Epithelial cell of proximal tubule (primary cell): ENCODE measurements at places on chromosomes 4 and X. TPM values are rescaled to one million over a fixed set of nuclear protein-coding genes. Genes with fewer than 3 reads are reported as not detected.

NXF3 gene
- total RNA-seq, result not detected in 2 replicates

PCYT1B gene
- 0.12 and 3.5 TPM in 2 replicates for total RNA-seq

STARD8 gene
- total RNA-seq, result 7.7 and 9.5 TPM in 2 replicates

NALF2 gene
- 0.58 and 1.0 TPM in 2 replicates for total RNA-seq

KCNE5 gene
- 0.43 TPM in 1 of 2 replicates, not detected in the other for total RNA-seq

DNA sequence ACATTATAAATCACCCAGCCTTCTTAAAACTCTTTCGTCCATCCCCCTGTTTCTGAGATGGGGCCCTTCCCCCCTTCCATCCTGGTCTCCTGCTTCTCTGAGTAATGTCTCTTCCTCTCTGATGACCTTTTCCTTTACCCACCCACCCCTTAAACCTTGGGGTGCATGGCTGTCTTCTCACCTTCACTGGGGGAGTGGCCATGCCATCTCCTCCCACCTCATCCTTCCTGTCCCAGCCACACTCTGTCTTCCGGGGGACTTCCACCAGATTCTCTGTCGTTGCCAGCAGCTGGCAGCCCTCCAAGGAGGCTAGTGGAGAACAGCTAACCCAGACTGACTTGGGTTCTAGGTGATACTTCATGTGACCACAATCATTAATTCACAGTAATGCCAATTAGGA, 83.2 kb upstream of the SCML1 start:
- DNase-seq, result no peak

DNA sequence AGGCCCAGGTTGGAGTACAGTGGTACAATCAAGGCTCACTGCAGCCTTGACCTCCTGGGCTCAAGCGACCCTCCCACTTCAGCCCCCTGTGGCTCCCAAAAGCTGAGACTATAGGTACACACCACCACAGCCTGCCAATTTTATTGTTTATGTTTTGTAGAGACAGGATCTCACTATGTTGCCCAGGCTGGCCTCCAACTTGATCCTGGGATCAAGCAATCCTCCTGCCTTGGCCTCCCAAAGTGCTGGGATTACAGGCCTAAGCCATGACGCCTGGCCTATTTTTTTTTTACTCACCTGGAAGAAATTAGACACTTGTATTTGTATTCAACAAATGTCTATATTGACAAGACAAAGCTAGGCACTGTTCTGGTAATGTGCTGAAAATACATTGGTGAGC, 25.1 kb downstream of the FAM156A start:
- DNase-seq, result no peak

DNA sequence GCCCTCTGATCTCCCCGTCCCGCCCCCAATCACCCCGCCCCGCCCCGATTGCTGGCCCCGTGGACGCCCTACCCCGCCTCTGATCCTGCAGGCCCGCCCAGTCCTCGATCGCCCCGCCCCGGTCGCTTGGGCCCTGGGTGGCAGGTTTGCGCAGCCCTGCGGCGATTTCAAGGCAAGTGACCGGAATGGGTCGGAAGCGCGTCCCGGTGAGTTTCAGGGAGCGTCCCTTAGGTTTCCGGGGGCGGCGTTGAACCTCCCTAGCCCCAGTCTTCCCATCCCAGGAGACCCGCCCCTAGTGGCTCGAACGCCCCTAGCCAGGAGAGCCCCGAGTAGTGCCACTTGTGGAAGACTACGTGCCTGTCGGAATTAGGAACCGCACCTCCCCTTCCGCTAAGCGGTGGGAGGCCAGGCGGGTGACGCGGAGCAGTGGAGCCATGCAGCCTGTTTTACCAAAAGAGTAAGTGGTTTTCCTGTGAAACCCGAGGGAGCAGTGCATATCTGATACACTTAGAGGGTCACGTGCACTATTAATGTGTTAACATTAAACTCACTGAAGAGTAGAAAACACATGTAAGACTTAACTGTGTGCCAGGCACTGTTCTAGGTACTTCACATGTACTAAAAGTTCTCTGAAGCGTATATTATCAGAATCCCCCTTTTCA, 354 bp upstream of the TEC start:
- DNase-seq, result peak; percentile 52

GRCh38 chrX:48826135-48826875, at the start of gene ERAS:
Gene ERAS, plus strand, starts transcription at chrX:48826513. Its CDS starts 2,611 bp downstream, at chrX:48829124.
- no peak for DNase-seq

DNA sequence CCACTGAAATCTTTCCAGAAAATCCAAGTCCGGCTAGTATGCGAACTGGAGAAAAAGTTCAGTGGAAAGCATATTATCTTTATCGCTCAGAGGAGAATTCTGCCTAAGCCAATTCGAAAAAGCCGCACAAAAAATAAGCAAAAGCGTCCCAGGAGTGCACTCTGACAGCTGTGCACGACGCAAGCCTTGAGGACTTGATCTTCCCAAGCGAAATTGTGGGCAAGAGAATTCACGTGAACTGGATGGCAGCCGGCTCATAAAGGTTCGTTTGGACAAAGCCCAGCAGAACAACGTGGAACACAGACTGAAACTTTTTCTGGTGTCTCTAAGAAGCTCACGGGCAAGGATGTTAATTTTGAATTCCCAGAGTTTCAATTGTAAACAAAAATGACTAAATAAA, 34.4 kb downstream of the STX18 start:
- no peak for DNase-seq

DNA sequence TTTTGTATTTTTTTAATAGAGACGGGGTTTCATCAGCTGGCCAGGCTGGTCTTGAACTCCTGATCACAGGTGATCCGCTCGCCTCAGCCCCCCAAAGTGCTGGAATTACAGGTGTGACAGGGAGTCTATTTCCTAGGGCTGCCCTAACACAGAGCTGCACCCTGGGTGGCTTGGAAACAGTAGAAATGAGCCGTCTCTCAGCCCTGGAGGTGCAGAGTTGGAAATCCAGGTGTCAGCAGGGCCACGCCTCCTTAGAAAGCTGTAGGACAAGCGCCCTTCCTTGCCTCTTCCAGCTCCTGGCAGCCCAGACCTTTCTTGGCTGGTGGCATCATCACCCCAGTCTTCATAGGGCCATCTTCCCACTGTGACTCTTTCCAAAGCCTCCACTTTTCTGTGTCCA, 71.6 kb downstream of the DCTD start:
- no peak for DNase-seq

DNA sequence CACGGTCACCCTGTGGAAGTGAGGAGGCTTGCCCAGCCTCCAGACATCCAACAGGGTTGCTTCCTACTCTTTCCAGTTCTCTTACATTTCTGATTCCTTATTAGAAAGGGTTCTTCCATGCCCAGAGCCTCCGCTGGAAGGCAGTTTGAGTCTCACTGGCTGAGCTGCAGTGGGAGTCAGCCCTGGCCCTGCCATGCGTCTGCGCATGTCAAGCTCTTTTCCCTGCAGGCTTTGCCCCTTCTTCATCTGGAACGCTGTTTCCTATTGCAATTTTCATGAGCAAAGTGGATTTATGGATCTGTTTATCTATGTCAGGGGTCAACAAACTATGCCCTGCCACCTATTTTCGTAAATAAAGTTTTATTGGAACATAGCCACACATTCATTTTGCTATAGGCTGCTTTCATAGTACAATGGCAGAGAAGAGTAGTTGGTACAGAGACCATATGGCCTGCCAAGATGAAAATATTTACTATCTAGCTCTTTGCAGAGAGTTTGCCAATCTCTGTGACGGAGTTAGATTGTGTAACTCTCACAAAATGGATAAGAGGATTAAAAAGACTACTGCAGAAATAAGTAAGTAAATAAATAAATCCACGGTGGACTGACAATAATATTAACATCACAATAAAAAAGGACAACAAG, 3.9 kb upstream of the CHRNA9 start:
- no peak for DNase-seq

- DNase-seq, result no peak
Measured at GRCh38 chrX:19956923-19957322, 33.9 kb downstream of the BCLAF3 start.

DNA sequence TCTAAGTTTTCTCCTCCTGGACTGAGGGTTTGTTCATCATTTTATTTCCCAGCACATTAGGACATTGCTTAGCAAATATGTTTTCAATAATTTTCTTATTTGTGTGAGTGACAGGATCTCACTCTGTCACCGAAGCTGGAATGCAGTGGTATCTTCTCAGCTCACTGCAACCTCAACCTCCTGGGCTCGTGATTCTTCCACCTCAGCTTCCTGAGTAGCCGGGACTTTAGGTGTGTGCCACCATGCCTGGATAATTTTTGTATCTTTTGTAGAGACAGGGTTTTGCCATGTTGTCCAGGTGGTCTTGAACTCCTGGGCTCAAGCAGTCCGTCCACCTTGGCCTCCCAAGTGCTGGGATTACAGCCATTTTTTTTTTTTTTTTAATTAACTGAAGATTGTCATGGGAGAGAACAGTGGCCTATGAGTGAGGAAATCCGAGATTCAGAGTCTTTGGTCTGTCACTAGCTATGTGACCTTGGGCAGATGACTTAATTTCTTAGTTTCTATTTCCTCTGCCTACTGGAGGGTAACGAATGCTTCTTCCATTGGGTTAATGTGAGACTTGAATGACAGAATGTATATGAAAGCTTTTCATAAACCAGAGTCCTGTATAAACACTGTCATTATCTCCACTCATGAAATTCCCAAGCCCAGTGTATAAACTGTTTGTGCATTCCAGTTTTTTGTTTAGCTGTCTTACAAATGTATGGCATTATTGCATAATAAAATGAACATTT, 23.9 kb downstream of the MOB1B start:
- DNase-seq, result no peak

DNA sequence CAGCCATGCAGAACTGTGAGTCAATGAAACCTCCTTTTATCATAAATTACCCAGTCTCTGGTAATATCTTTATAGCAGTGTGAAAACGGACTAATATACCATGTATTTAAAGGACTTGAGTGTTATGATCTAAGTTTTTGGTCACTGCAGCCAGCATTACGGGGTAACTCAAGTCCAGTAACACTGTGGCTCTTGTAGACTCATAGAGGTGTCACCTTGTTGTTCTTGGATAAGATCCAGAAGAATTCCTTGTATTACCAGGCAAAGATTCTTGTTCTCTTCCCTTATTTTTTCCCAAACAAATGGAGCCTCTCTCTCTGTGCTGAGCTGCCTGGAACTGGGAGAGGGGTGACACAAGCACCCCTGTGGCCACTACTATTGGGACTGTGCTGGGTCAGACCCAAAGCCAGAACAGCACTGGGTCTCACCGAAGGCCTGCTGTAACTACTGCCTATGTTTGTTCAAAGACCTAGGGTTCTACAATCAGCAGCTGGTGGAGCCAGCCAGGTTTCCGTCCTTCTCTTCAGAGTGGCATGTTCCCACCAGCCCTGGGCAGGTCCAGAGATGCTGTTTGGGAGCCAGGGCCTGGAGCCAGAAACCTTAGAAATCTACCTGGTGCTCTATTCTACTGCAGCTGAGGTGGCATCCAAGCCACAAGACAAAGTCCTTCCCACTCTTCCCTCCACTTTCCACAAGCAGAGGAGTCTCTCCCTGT, 43.7 kb upstream of the MED14 start:
- no peak for DNase-seq

DNA sequence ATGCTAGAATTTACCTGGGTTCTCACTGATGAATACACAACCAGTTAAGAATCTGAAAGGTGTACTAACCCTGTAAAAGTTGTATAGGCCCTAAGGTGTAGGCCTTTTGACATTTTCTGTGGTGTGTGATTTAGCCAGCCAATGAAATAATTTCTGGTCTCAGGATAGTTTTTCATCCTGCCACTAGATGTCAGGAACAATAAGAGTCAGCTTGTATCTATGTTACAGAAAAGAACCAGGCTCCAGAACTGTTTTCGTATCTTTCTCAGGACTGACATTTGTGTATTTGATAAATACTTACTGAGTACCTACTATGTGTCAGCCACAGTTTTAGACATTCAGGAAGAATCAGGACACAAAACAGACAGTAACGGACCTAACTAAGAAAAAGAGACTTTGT, 673.6 kb upstream of the TENM3 start:
- DNase-seq, result peak; percentile 4

- DNase-seq, result no peak
Measured at GRCh38 chr4:173317004-173317403, 17.2 kb downstream of the HMGB2 start.

DNA sequence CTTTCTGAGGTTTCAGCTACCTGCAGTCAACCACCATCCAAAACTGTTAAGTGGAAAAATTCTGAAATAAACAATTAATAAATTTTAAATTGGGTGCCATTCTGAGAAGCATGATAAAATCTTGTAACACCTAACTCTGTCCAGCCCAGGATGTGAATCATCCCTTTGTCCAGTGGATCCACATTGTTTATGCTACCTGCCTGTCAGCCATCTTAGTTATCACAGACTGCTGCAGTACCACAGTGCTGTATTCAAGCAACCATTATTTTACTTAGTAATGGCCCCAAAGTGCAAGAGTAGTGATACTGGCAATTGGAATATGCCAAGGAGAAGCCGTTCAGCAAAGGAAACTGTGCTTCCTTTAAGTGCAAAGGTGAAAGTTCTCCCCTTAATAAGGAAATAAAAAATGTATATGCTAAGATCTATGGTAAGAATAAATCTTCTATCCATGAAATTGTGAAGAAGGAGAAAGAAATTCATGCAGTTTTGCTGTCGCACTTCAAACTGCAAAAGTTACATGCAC, 20.6 kb downstream of the CAMK2D start:
- DNase-seq, result no peak

DNA sequence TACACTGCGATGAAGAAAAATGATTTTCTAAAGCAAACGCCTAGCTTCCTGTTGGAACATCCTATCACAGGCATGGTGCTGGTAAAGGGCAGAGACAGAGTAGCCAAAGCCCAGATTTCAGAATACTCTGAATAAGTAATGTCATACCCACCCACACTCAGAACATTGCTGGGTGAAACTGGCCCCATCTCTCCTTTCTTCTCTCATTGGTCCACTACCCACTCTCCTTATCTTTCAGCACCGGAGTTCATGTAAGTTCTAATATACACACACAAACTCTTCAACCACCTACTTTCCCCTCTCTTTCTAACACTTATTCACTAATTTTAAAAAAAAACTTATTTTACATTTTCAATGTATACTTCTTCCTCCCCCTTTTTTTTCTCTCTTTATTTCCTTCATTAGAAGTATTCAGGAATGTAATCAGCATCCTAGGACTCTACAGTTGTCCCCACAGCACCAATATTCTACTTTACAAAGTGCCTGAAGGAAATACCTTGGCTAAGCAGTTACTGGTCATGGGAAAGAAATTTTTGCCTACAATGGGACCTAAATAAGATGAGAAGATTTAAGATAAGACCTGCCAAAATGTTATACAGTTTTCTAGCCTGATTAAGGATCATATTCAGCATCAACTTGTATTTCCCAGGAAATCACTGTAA, 63.0 kb downstream of the SEC24D start:
- DNase-seq, result no peak
